ENCODE measurements at places on chromosomes 1 and 21.
A peak's percentile ranks its signal among the peaks of the same experiment; 100 is the strongest.

DNA sequence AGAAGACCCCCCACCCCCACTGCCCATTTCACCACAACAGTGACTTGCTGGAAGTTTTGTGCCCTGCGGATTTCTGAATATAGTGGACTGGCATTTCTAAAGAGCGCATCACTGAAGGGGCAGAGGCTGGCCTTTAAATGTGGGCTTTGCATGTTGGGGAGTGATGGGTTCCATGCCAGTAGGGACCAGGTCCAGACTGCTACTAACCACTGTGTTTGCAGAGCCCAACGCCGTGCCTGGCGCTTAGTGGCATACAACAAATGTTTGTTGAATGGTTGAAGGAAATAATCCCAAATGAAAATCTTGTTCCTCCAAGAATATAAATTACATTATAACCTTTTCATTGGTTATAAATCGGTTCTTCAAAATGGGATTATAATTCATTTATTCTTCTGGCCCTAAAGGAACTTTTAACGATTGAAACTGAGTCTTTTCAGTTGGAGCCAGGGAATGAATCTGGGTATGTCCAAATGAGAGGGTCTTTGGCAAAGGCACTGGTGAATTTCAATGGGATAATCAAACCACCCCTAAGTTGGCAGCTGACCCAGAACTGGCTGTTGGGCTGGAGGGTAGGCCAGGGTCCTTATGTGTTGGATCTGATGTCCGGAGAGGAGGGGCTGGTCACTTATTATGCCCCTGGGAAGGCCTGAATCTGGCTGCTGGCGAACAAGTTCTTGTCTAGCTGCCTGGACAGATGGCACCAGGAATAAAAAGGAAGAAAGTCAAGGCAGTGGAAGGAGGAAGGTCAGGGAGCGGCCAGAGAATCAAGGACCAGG, 13.8 kb upstream of the SDHB start:
- no peak for DNase-seq

DNA sequence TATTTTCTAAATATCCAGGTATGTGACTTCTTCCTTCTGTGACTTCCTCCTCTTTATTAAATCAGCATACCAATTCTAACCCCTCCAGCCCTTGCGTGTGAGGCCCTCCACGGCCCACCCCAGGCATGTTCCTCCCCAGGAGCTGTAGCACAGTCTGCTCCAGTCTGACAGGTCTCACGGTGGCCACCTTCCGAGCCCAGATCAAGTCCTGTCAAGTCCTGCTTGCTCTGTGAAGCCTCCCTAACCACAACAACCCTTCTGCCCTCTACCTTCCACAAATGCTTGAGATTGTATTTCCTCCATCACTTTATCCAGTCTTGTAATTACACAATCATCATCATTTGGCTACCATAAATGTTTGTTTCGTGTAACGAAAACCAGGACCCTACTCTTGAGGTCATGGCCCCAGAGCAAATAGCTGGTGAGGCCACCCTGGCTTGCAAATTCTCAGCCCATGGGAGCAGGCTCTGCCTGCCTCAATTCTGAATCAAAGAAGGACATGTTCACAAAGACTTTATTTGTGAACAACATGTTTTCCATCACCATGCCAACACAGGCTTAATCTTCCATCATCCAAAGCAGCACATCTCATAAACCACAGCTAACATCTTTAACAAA, 33.0 kb upstream of the S100A7 start:
- no peak for DNase-seq

- no peak for DNase-seq
Observed at GRCh38 chr1:81314513-81315233, 486.1 kb upstream of the ADGRL2 start.

DNA sequence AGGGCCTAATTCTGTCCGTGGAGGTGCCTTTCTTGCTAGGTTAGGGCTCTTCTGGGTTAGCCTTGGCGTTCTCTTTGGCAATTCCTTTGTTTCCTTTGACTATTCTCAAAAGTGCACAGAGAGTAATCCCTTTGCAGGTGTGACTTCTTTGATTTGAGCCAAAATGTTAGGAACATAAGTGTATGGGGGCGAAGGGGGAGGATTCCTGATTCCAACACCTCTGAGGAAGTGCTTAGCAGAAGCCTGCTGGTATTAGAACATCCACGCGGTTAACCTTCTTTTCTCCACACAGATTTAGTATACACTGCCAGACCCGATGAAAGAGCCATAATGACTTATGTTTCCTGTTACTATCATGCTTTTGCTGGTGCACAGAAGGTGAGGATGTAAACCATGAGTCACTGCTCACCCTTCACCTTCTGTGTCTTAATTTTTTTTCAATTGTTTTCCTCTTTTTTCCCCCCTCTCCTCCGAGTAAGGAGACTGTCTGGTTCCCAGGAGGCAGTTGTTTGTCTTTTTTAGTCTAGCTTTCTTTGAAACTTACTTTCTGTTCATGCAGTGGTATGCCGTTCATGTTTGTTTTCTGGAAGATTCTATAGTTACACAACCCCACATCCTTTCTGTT, 48.0 kb downstream of the ACTN2 start:
- DNase-seq = no peak

GRCh38 chr1:190963321-190963720, 485.7 kb upstream of the BRINP3 start:
- no peak for DNase-seq

- DNase-seq = no peak
Observed at GRCh38 chr1:200912737-200913407, 18.2 kb downstream of the INAVA start.

DNA sequence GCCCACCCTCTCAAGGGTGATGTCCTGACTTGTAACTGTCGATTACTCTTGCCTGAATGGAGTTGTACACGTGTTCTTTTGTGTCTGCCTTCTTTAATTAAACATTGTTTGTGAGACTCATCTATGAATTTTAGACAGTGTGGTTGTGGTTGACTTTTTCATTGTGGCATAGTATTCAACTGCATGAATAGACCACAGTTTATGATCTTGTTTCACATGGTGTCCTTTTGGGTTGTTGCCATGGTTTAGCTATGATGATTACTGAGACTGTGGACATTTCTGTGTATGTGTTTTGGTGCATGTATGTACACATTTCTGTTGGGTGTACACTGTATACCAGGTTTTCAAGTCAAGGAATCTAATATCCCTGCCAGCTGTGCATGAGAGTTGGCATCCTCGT, 30.1 kb downstream of the PRMT2 start:
- DNase-seq = no peak

DNA sequence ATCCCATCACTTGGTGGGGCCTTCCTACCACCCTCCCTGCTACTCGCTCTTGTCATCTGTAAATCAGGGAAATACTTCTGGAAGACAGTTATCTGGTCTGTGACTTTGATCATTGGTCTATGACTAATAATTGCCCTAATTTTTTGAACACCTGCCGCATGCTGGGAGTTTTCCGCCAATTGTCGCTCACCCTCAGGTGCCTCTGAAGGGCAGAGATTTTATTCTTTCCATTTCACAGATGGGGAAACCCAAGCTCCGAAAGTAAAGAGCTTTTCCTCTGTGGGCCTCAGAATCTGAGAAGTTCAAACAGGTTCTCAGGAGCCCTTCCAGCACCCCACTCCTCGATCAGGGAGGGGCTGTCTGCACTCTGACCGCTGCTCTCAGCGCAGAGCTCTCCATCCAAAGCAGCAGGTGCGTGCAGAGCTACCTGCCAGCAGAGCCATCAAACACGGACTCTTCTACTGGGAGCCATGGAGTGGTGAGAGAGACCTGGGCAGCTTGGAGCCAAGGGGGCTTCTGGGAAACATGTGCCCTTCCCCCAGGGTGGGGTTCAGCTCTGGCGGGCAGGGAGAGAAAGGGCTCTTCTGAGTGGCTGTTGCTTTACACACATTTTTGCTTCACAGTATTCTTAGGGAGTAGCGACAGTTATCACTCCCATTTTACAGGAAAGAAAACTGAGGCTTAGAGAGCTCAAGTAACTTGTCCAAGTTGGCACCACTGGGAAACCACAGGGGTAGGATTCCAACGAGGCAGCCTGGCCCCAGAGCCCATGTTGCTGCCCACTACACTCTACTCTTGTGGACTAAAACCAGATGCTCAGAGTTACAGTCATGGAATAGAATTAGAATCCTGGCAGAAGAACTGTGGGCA, 5.8 kb upstream of the RUNX3 start:
- DNase-seq = peak; percentile 26

- DNase-seq = no peak
Observed at GRCh38 chr1:115506924-115507589, 134.7 kb upstream of the VANGL1 start.

DNA sequence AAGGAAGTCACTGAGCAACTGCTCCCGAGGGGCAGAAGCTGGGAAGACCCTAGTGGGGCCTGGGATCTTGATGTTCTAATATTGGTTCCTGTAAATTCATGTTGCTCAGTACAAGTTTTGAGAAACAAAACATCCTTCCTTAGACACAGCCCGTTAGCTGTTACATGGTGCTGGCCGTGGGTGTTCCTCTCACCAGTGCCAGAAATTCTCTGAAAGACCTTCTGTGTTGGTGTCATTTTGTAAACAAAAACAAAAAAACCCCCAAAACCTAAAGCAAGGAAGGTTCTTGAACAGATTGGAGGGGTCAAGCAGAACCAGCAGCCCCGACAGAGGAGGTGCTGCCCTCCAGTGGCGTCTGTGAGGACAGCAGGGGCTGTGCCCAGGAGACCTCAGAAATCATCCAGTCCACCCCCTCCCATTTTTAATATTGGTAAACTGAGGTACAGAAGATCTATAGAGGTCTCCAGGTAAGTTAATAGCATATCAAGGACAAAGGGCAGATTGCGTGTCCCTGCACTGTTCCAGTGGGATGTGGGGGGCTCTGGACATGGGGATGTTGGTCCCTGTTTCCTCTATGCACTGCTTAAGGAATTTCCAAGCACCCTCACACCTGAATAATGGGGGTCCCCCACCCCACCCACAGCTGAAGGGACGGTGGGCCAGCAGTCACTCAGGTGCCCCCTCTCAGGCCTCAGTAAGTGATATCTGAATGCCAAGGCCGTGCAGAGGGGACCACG, 38.2 kb downstream of the SLC2A7 start:
- peak; percentile 66 for DNase-seq

GRCh38 chr1:174880171-174880570, 119.6 kb upstream of the CACYBP start:
- no peak for DNase-seq

DNA sequence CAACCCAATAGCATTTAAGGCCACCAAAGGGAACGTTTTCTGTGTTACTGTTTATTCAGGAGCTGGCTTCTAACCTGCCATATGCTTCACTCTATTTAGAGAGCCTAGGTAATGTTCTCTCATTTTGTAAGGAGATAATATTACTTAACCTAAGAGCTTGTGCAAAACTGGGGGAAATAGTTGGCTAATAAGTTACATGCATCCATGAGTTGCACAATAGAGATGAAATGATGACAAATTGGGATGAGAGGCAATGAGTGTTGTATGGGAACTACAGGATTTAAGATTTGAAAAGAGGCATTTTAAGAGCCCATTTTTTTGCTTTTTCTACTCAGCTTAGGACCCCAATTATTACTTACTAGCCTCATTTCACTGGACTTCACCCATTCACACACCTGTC, 151.0 kb downstream of the ST6GALNAC3 start:
- DNase-seq = no peak

- no peak for DNase-seq
Observed at GRCh38 chr1:222123111-222123510, 381.2 kb upstream of the DUSP10 start.

GRCh38 chr21:42533306-42533962, 19.8 kb downstream of the SLC37A1 start:
- no peak for DNase-seq

- no peak for DNase-seq
Observed at GRCh38 chr1:185427264-185427663, 110.2 kb upstream of the IVNS1ABP start.

- no peak for DNase-seq
Observed at GRCh38 chr1:197695961-197696360, 79.3 kb downstream of the DENND1B start.

DNA sequence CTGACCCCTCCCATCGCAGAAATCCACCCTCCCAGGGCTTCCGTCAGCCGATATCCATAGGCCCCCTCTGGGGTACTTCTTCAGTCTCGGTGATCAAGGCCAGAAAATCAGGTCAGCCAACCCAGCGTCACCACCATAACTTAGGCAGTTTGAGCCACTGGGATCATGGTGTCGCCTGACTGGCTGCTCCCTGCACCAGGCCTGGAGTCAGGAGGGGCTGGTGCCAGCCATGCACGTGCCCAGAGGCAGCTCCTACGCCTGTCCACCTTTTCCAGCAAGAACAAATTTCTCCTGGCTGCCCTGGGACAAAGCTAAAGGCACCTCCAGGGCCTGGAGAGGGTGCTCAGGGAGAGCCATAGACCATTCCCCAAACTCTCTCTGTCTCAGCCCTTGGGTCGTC, 4.8 kb upstream of the CTRC start:
- DNase-seq = no peak

GRCh38 chr1:211612786-211613107, 33.8 kb upstream of the SLC30A1 start:
- no peak for DNase-seq

- no peak for DNase-seq
Observed at GRCh38 chr1:230186003-230186863, 119.2 kb downstream of the GALNT2 start.

GRCh38 chr1:216388558-216388957, 34.7 kb downstream of the USH2A start:
- no peak for DNase-seq

DNA sequence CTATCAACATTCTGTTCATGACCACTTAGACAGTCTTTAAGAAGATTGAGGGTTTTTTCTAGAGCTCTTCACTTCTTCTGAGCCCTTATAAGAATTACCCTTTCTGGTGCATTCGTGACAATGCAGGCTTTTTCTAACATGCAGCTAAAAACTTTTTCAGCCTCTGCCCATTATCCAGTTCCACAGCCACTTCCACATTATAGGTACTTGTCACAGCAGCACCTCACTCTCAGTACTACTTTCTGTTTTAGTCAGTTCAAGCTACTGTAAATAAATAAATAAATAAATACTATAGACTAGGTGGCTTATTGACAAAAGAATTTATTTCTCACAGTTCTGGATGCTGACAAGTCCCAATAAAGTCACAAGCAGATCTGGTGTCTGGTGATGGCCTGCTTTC, 284.4 kb upstream of the PKN2 start:
- DNase-seq = no peak

GRCh38 chr21:21396424-21396823, 398.2 kb downstream of the NCAM2 start:
- no peak for DNase-seq

- no peak for DNase-seq
Observed at GRCh38 chr1:164846731-164847691, 288.0 kb downstream of the PBX1 start.

GRCh38 chr1:205312866-205313562, 8.5 kb downstream of the NUAK2 start:
- DNase-seq = no peak

DNA sequence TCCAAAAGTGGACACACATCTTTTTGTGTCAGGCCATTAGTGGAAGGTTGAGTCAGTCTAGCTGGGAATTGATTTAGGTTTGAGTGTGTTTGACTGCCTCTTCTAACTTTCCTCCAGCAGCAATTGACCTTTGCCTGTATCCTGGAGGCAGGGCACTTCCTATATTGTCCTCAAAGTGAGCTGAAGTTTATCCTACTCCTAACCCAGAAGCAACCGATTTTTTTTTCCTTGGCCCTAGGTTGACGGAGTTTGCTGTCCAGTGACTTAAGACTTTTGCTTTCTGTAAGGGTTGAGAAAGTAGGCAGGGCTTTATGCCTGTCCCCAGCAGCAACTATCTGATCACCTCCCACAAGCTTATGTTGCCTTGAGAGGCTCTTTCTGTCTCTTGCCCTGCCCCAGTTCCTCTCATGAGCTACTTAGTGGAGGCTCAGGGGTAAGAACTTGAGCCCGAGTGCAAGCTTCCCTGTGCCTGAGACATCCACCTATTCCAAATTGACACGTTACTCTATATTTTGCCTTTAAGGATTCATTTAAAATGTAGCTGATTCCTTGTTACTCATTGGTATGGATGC, 30.9 kb downstream of the SLC35F3 start:
- no peak for DNase-seq

All from B cell (primary cell).